ENCODE measurements at places on chromosomes 2 and 18.

GRCh38 chr2:225495706-225496105 is 96.2 kb downstream of the NYAP2 start:
- no peak for DNase-seq

DNA sequence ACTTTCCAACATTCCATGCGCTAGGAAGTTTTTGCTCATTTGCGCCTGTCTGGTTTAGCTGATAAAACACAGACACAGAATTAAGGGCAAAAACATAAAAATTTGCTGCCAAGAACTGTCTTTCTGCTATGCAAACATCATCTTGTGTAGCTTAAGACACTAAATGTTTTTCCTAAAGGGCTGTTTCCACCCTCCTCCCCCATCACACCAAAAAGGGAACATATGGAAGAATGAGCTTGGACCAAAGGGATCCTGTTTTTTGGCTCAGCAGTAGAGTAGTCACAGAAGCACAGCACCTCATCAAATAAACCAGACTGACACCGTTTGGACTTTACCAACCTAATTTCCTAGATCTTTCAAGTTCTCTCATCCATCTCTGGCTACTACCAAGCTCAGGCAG is 210.1 kb downstream of the ZNF521 start:
- DNase-seq, result no peak

DNA sequence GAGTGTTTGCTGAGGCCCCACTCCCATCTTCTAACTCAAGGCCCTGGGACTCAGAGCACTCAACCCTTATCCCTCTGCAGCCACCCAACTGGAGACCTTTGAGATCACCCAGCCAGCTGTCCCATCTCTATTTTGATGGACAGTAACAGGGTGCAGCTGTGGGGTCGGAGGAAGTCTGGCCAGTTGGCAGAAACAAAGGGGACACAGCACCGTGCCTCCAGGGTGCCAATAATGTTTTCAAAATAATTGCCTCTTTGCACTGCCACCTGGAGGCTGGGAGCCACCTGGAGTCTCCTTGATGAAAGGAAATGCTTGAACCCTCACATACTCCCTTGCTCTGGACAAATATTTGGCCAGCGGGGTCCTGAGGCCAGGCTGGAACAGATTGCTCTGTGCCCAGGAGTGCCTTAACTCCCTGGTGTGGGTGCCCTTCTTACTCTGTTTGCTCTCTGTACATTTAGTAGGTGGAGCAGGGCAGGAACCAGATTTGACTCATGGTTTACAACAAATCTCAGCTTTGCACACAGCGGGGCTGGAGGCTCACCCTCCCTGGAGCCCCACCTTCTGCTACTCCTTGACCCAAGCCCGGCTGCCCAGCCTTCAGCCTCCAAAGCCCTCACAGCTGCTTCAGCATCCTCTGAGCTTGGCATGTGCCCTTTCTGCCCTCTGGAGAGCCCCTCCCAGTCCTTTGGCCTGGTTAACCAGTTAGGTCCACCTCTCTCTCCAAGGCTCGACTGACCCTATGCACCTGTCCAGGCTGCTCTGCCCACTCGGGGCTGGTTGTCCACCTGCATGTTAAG is 17.2 kb downstream of the MAL start:
- no peak for DNase-seq

DNA sequence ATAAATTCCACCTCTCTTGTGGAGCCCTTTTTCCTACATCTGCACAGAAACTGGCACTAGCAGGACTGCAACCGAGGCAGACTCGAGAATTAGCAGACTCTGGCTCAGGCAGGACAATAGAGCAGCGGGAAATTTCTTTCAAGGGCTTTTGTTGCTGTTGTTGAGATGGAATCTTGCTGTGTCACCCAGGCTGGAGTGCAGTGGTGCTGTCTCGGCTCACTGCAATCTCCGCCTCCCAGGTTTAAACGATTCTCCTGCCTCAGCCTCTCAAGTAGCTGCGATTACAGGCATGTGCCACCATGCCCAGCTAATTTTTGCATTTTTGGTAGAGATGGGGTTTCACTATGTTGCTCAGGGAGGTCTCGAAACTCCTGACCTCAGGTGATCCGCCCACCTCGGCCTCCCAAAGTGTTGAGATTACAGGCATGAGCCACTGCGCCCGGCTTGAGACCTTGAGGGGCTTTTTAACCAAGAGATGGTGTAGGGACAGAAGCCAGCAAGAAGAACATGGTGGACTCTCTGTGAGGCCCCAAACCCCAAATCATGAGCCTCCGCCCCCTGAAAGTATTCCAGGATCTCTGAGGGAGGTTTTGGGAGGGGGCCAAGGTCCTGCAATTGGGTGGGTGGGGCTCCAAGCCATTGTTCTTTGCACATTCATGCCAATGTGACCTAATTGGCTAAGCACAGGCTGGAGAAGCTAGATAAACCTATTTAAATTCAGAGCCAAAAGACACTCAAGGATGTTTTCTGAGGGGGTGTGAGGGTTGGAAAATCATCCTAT is 68.4 kb upstream of the MSH2 start:
- DNase-seq, result no peak

- DNase-seq, result no peak
Observed at GRCh38 chr2:25831746-25832449, 46.4 kb downstream of the ASXL2 start.

DNA sequence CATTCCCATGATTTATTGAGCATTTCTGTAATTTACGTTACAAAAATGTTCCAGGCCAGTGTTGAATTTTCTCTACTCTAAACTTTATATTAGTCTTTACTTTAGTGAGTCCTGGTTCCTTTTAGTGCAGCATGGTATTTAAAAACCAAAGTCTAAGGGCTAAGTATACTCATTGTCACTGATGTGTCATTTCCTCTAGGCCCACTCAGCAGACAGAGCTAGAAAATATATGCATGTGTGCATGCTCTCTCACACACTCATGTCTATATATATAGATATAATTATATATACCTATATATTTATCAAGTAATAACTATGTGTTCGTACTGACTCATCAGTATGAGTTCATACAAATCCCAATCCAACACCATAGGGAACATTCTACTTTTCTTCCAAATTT is 132.5 kb upstream of the SLC8A1 start:
- no peak for DNase-seq

GRCh38 chr2:153626676-153627075 is 148.1 kb upstream of the RPRM start:
- DNase-seq, result no peak

GRCh38 chr18:21853775-21854552 is 113.4 kb downstream of the MIB1 start:
- DNase-seq, result no peak

DNA sequence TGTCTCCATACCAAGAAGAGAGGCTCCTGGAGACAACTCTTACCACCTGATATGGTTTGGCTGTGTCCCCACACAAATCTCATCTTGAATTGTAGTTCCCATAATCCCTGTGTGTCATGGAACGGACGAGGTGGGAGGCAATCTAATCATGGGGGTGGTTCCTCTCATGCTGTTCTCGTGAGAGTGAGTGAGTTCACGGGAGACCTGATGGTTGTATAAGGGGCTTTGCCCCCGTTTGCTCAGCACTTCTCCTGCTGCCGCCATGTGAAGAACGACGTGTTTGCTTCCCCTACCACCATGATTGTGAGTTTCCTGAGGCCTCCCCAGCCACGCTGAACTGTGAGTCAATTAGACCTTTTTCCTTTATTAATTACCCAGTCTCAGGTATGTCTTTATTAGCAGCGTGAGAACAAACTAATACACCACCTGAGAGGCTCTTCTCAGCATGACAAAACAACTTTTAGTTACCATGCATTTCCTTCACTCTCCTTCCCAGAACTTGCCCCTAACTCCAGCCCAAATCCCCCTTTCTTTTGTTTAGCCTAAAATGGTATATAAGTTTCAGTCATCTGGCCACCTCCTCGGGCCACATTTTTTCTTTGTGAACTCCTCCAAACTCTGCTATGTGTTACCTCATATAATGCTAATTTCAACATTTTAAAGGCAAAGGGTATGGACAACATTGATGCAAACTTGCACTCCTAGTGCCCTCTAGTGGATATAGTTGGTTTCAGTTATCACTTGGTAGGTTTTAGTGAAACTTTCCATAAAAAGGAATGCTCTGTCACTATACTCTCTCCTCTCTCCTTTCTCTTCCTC is 58.6 kb upstream of the SLC25A52 start:
- DNase-seq, result peak; percentile 60

DNA sequence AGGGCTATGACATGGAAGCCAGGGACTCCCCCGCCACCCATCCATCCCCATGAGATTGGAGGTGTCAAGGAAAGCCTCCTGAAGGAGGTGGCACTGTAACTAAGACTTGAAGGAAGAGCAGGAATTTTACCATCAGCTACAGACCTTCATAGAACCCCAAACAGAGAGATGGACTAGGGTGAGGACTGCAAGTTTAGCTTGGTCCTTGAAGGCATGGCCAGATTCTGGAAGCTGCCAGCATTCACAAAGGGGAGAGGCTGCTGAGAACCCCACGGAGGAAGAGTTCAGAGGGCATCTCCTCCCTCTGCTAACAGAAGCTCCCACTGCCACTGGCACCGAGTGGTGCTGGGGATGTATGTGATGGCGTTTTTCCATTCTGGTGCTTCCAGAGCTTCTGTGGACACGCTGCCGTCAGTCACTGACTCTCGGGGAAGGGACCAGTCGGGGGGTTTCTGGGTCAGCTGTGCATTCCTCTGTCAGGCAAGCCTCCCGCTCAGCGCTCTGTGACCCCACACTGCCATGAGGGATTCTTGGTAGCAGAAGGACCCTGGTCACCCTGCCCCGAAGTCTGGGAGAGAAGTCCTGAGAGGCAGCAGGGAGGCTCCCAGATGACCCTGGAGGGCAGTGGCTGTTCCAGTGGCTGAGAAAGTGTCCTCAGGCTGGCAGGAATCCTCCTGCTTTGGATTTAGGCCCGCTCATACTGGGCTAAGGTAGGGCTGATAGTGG is 18.1 kb downstream of the TMEM185B start:
- no peak for DNase-seq

- DNase-seq, result peak; percentile 4
Observed at GRCh38 chr2:154623819-154624218, 74.7 kb upstream of the KCNJ3 start.

DNA sequence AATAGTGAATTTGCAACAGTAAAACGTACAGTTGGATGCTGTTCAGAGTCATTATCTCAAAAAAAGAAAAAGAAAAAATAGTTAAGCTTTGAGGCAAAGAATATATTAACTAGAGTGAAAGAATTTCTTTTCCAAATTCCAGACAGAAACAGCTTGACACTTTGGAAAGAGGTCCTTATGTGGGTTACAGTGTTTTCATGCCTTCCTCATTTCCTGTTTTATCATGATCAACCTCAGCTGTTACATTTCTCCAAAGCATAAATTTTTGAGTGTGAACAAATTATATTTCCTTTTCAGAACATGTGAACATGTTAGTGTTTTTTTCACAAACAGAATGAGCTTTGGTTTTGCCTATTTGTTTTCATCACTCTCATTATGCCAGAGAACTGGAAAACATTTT is 13.6 kb downstream of the FRZB start:
- no peak for DNase-seq

DNA sequence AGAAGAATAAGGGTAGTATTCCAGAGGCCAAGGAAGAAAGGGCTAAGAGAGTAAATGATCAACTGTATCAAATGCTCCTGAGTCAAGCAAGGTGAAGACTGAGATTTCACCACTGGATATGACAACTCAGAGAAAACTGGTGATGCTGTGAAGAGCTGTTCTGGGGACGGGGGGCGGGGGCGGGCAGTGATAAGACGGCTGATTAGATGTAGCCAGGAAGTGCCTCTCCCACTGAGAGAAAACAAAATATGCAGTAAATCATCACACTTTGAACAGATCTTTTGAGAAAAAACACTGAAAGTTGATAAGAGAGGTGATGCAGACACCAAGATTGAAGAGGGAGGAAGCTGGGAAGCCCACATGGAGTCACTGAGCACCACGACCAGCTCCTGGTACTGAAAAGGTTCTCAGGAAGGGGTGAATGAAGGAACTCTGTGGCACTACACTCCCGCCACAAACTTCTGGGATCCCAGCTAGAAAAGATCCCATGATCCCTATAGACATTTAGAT is 75.8 kb downstream of the MYO3B start:
- no peak for DNase-seq

DNA sequence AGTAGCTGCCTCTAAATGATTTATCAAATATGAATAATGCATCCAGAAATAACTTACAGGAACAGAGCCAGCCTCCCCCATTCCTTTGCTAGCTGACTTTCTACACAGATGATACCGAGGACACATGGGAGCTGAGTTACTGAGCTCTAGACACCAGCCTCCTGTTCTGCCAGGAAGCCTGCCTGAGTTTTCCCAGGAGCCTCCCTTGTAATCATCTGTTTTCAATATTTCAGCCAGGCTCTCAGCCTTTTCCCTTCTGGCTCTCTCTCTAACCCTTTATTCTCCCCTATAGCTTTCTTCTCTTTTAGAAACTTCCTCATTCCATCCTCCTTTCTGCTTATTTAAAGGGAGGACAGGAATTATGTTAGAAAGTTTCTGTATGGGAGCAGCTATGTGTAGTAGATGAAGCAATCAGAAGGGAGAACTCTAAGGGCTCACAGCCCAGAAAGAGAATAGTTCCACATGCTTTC is 911.6 kb downstream of the TDRD15 start:
- no peak for DNase-seq

- DNase-seq, result no peak
Observed at GRCh38 chr2:120474486-120474885, 128.6 kb downstream of the INHBB start.

- no peak for DNase-seq
Observed at GRCh38 chr2:44929735-44930273, 11.7 kb upstream of the SIX3 start.

- DNase-seq, result no peak
Observed at GRCh38 chr18:79521416-79522205, 125.9 kb downstream of the NFATC1 start.
